NCI-H774 (cell line): ENCODE measurements at places on chromosomes 5 and 9.

GRCh38 chr9:89837162-89837933, 232.5 kb downstream of the GADD45G start:
- DNase-seq: no peak

GRCh38 chr9:136994888-136995230, 1.5 kb downstream of the CLIC3 start:
- DNase-seq: no peak

GRCh38 chr9:129027685-129028191, 393 bp downstream of the SH3GLB2 start:
- DNase-seq: peak; percentile 85

- no peak for DNase-seq
These were observed 14.1 kb downstream of the FOXD1 start for GRCh38 chr5:73434461-73434860.

DNA sequence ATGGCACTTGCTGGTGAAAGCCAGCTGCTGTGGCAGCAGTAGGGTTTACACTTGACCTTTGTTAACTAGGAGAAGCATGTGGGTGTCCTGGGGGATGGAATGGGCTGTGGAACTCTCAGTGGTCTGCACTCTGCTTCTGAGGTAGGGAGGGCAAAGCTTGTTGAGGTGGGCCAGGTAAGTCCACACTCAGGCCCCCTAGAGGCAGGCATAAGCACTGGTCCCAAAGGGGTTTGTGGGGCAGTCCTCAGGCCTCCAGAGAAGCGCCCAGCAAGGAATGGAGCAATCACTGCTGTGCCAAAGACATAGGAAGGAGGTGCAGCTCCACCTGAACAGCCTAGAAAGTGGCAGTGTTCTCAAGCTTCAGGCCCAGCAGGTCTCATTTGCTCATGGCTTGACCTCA, 34.7 kb downstream of the INSL4 start:
- DNase-seq: no peak

DNA sequence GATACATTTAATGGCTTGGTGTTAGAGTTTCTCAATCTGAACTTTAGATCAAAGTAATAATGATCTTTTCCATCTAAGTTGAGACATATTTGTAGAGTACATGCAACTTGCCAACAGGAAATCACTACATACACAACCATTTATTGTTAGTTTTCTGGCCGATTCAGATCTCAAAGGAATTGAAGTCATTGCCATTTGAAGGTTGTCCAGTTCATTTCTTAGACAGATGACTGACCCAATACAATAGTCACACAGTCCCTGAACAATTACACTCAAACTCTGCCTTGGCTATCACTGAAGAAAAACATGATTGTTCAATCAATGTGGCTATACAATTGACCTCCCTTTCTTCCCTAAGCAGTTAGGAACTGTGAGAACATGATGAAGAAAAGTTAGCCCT, 753.2 kb upstream of the RIOK2 start:
- DNase-seq: no peak

DNA sequence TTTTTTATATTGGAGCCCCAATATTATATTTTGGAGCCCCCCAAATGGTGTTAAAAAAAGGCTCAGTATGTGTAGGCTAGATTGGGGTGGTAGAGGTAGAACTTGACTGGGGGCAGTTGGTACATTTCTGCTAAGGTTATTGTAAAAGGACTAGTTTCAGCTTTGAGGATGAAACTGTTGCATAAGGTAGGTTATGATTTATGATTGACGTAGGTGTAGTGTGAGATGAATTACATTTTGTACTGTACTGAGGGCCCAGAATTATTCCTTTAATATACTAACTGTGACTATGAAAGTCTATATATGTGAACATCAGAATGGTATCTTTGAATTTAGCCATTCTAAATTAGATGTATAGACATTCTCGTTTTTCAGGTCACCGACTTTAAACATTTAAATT, 3.6 kb downstream of the RIC1 start:
- DNase-seq: no peak

- DNase-seq: no peak
These were observed 41.7 kb downstream of the ADAMTS16 start for GRCh38 chr5:5181650-5182324.

- DNase-seq: no peak
These were observed 192.2 kb downstream of the ROR2 start for GRCh38 chr9:91757782-91758181.

DNA sequence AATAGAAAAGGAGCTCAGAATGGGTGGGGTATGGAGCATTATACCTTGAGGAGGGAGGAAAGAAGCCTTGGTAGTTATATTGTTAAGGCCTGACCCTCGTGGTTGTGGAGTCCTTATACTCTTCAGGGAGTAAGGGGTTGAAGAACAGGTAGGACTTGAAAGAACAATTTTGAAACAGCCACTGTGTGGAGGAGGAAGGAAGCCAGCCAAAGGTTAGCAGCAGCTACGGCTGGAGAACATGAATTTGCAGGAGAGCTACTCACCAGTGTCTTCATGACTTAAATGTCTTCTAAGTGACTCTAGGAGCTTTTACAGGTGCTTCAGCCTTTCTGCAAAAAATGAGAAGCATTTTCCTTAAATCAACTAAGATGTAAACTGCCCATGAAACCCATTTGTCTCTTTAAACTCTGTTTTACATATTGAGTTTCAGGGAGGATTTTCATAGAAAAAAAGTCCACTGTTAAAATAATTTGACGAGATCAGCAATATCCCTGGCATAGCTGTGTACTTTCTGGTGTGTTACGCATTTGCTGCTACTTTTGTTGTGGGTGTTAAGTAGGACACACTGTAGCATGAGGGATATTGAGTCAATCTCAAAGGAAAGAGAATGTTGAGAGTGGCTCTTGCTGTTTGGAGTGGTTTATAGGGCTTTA, 110.6 kb upstream of the ELL2 start:
- DNase-seq: no peak

DNA sequence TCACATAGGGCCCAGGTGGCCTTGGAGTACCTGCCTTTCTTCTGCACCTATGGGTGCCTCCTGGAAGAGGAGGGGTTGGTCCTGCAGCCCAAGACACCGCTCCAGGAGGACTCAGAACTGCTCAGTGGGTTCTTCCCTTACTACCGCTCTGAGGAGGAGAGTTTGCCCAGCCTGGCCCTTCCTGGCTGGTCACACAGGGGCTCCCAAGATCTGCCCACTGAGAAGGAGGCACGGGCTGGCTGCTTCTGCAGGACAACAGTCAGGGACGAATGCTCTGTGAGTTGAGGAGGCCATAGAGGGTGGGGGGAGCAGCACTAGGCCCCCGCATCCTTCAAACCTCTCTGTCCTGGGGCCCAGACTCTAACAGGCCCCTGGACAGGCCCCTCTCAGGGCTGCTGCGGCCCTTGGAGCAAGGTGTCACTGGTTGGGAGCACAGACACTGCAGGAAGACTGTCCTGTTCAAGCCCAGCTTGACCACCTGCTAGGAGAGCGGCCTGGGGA, 9.9 kb upstream of the SLC25A48 start:
- DNase-seq: no peak

DNA sequence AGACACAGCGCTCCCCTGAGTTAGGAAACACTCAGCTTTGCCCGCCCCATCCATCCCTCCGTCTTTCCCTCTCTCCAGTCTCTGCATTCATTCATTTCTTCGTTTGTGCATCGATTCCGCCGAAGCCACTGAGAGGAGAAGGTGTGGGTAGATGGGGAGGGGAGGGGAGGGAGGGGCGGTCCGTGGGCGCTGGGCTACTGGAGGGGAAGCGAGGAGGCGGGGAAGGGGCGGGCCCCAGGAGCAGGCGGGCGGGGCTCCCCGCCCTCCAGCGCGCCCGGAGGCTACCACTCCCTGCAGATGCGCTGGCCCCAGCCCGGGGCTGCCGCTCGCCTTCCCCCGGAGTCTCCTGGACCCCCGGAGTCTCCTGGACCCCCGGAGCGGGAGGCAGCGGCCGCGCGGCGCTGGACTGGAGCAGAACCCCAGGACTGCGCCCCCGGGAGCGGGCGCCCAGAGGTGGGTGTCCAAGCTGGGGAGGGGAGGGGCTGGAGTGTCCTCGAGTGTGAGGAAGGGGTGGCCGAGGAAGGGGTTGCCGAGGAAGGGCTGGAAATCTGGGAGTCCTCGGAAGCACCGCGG, 159.5 kb downstream of the C9orf152 start:
- DNase-seq: peak; percentile 42

DNA sequence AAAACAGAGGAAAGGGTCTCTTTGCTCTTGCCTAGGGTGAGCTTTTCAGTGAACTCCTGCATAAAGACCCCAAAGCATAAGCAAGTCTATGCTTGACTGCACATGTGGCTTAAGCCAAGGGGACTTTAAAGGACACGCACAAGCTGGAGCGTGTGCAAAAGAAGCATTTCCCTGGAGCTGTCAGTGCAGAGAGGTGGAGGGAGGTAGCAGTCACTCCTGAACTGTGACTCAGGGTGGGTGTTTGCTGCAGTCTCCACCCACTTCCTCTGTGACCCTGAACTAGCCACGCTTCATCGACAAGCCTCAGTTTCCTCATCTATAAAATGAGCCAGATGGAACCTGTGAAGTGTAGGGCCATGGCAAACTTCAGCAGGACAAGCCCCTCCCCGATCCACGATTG, 72.4 kb downstream of the PDZD2 start:
- DNase-seq: no peak

- no peak for DNase-seq
These were observed 154.5 kb downstream of the AOPEP start for GRCh38 chr9:94881023-94881422.

DNA sequence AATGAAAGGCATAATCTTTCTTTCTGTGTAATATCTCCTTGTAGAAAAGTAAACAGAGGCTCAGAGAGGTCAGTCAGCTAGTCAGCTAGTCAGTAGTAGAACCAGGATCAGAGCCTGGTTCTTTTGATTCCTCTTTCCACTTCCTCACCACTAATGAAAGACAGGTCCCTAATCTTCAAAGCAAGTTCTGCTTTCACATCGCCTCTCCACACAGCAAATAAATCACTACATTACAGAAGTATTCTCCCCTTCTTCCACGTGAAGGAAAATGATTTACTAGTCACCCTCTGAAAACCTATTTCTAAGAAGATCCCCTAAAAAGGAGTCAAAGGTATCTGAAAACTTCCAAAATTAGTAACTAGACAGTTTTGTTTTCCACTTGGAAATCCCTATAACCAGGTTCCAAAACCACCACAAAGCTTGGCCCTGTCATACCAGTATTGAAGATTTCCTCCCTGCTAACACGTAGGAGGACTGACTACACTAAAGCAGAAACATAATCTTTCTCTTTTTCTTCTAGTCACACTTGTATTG, 140.5 kb upstream of the TARS1 start:
- DNase-seq: no peak

DNA sequence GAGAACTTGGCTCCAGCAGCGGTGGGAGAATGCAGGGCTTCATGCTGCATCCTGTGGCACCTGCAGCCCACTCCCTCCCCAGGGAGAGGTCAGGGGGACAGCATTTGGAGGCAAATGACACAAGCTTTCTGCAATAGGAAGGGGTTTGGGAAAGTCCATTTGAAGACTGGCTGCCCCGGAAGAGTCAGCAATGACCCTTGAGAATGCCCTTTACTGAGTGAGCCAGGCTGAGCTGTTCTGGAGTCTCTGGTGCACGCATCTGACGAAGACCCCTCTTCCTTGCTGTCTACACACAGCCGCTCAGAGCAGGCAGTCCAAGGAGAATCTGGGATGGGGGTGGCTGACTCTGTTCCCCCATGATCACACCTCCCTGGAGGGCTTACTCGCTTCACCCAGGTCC, 5.5 kb upstream of the NXNL2 start:
- no peak for DNase-seq

GRCh38 chr5:134638760-134639201, 6.2 kb upstream of the SAR1B start:
- no peak for DNase-seq

DNA sequence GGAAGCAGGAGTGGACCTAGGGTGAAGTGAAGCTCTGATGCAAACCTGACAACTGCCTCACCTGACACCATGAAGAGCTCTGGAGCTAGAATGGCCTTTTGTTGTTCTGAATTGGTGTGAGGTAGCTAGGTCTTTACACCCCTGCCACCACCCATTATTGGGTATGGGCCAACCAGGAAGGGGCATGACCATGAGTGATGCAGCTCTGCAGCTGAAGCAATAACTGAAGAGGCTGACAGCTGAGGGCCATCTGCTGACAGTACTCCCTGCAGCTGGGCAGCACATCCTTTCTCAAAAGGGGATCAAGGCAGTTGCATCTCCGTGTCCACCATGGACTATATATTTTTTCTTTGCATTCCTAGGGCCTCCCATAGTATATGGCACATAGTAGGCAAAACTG, 87.0 kb upstream of the TLE1 start:
- peak; percentile 18 for DNase-seq

- no peak for DNase-seq
These were observed 330.7 kb downstream of the LRRC70 start for GRCh38 chr5:62909326-62909725.

DNA sequence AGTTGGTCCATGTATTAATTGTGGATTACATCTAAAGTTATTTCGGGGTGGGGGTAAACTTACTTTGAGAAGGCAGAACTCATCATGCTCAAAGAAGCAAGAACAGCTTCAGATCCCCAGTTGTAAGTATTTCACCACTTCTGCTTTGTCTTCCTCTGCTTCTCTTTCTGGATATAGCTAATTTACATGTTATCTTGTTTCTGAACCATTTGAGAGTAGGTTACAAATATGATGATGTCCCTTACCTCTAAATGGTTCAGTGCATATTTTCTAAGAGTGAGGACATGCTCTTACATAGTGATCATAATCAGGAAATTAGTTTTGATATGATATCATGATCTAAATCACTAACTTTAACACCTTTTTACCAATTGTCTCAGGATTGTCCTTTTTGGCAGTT, 11.9 kb downstream of the TRIO start:
- no peak for DNase-seq

- DNase-seq: no peak
These were observed 173.0 kb downstream of the MACROH2A1 start for GRCh38 chr5:135225856-135226560.

- no peak for DNase-seq
These were observed 670.5 kb upstream of the SEMA6A start for GRCh38 chr5:117245130-117245529.
